ENCODE measurements at places on chromosomes 12 and 14.

- DNase-seq: no peak
These were observed 559.9 kb downstream of the C12orf50 start for GRCh38 chr12:87469295-87469694.

- DNase-seq: no peak
These were observed 25.0 kb downstream of the PDZRN4 start for GRCh38 chr12:41213107-41213506.

GRCh38 chr12:88578276-88579160 is 1.8 kb downstream of the KITLG start:
- no peak for DNase-seq

DNA sequence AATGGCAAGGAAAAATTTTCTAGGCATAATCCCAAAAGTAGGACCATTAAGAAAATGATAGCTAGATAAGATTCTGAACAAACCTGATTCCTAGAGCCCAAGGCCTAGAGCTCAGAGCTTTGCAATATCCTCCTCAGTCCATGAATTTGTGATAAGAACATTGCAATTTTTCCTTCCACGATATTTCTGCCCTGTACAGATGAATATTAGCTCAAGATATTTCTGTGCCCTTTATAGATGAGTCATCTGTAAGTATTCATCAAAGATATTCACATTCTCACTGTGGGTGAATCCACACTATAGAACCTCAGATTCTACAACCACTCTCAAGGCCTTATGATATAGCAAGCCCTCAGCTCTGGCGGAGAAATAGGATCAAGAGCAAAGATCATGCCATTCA is 37.5 kb downstream of the EAPP start:
- DNase-seq: no peak

- DNase-seq: no peak
These were observed 219.7 kb downstream of the TMEM121 start for GRCh38 chr14:105746124-105746514.

DNA sequence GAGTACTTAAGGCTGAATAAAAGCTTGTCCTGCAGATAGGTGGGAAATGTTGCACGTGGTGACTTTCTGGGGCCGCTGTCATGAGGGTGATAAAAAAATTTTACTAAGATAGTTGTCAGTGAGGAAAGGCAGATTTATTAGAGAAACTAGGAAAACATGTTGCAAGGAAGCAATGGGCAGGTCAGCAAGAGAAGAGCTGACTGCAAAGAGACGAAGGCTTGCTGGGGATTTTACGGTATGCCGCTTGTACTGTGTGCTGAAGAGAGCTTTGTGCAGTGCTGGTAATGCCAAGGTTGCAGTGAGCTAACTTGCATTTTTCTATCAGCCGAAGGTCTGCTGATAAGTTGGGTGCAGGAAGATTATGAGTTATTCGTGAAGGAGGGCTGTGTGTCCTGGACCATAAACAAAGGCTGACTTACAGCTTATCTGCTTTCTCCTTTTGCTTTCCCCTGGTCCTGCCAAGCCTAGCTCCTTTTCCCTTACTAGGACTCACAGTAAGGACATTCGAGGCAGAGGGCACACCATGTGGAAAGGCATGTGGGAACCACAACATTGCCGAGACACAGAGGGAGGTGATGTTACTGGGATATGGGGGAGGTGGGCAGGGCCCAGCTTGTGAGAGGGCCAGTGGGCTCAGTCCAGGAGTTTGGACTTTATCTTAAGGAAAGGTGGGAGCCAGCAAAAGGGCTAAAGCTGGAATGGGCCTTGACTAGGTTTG is 7.4 kb upstream of the CCDC88C start:
- DNase-seq: no peak

DNA sequence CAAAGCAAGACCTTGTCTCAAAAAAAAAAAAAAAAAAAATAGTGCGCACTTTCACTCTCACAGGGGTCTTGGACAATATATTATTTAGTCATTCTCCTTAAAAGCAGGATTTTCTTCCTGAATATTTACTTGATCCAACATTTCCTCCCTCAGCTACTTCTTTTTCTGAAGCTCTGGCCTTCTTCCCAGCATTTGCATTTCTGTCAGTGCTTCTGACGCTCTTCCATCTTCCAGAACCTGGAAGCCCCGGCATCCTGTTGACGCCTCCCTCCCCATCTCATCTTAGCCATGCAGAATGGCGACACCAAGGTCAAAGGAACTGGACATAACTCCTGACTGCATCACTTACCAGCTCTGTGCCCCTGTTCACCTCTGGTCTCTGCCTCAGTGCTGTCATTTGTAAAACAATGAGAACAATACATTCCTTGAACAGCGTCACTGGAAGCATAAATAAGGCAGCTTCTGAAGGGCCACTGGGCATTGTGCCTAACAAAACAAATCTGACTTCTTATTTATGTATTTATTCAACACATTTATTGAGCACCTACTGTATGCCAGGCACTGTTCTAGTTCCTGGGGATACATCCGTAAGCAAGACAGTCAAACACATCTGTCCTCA is 90.9 kb upstream of the MDM1 start:
- no peak for DNase-seq

DNA sequence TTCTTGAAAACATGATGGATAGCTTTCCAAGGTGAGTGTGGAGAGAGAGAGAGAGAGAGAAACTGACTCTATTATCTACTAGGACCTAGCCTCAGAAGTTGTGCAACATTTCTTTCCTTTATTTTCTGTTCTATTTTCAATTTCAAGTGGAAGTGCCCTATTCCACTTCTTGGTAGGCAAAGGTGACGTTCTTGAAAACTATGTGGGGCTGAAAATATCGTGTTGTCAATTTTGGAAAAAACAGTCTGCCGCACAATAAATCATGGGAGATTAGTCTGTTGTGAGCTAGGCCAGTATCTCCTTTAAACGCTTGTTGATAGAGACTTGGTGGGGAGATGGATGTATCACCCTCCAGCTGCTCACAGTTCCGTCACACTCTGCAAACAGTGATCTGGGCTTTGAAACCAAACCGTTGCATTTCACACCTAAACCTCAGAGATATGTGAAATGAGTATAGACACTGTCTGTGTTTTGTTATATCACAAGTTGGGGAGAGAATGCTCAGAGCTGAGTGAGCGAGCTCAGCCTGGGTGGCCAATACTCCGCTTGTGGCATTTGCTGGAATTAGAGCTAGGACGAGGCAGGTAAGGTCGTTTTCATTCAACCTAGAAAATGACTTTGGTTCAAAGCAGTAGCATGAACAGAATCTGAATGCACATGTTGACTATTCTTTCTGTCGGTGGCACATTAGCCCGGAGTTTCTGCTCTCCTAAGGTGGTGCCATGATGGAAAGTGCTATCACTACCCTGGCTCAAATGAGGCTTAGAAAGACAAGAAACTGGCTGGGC is 75.1 kb upstream of the ST8SIA1 start:
- DNase-seq: peak; percentile 92

GRCh38 chr14:72000907-72001306 is 68.7 kb downstream of the RGS6 start:
- DNase-seq: no peak

DNA sequence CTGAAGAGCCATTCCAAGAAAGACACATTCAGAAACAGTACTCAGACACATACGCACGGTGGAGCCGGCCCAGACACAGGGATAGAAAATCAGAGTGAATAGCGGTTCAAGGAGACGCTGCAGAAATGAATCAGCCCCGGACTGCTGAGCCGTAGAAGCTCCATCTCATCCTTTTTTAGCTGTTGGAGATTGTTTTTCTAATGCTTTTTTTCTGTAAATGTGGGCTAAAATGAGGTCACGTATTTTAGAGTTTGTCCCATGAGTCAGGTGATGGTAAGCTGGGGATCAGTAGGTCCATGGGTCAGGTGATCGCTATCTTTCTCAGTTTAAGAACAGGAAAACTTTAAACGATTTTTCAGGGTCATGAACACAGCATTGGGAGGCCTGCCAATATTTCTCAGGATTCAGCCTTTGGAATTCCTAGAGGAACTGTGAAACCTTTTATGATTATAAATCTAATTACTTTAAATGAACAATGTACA is 202.4 kb downstream of the ITPR2 start:
- no peak for DNase-seq

DNA sequence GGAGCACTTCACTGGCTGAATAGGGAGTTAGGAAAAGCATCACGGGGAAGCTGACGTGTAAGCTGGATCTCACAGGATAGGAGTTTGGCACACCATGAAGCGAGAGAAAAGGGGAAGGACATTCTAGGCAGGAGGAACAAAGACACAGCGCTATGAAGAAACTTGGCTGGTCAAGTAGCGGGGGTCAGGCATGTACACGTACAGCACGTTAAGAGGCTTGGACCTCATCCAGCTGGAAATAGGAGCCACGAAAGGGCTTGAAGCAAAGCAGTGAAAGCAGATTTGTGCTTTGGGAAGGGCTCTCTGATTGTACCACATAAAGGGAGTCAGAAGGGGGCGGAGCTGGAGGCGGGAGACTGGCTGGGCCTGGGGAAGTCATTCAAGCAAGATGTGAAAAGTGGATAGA is 19.6 kb upstream of the GALNT8 start:
- DNase-seq: no peak

DNA sequence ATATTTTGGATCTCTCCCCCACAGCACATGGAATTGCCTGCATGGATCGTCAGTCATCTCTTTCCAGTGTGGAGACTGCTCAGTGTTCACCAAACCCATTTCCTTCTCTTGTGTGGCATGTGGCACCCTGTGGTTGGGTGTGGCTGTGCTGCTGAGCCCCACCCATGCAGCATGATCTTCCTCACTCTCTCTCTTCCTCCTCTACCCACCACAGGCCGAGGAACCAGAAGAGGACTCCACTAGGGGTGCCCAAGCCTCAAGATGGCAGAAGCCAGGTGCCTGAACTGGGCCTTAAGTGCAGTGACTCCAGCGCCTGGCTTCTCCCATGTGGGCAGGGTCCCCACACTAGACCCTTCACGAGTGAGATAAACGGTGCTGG is 66.8 kb upstream of the GPR68 start:
- DNase-seq: peak; percentile 80

DNA sequence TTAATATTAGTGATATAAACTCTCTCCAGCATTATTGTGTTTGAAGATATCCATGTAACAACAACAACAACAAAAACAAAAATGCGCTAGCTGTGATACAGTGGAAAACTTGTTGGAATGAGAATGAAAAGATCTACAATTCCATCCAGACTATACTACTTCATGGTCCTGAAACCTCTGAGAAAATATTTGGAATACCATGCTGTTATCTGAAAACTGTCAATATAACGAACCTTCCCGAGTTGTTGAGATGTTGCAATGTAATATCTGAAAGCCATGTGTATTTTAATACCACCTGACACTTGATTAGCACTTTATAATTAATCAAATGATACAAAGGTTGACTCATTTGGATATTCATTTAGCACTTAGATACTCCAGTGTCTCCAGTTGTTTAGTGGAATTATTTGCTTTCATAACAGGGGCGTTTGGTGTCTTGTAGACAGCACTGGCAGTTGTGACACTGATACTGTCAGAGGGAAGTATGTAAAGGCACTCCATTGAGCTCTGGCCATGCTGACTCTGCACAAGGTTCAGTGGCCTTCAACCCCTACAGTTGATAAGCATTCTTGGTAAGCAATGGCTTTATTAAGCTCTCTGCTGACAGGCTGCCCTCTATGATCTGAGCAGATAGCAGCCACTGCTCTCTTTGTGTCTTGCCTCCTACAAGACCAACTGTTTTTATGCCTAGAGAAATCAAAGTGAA is 447.1 kb upstream of the SEL1L start:
- DNase-seq: no peak

GRCh38 chr12:132617822-132618682 is 524 bp upstream of the P2RX2 start:
- DNase-seq: no peak

DNA sequence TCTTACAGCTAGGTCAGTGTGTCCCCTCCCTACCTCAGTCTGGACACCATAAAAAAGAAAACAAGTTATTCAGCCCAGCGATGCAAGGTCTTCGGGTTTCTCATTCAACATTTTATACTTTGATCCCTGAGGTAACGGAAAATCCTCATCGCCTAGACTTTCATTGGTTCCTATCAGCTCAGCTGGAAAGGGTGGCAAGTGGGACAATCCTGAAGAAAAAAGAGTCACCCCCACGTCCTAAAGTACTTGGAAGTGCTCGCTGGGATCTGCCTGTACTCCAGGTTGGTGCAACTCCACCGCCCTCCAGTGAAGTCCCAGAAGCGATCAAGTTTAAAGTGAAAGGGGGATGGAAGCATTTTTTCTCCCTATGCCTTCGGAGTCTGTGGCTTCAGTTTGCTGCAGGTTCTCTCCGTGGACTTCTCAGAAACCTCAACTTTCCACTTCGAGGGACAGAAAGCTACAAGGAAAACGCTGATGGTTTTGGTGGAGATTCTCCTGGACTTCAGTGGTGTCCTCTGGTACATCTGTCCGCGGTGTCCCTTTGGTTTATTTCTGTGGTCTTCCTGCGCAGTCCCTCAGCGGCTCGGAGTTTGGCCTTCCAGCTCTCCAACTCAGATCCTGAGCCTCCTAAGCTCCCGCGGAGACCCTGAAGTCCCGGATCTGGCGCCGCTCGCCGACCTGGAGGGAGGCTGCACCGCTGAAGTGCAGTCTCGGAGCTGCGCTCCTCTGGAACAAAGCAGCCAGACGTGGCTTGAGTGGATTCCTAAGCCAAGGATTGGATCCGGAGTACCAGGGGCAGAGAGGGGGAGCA is 1.8 kb upstream of the LRFN5 start:
- DNase-seq: no peak

DNA sequence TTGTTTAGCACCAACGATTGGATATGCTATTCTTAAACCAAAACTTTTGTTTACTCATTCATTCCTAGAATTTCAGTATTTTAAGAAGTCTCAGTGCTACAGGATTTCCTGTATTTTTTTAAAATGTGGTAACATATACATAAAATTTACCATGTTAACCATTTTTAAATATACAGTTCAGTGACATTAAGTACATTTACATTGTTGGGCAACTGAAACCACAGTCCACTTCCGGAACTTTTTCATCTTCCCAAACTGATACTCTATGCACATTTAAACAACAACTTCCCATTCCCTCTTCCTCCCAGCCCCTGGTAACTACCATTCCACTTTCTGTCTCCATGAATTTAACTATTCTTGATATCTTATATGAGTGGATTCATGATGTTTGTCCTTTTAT is 30.3 kb downstream of the PDE3A start:
- DNase-seq: no peak

DNA sequence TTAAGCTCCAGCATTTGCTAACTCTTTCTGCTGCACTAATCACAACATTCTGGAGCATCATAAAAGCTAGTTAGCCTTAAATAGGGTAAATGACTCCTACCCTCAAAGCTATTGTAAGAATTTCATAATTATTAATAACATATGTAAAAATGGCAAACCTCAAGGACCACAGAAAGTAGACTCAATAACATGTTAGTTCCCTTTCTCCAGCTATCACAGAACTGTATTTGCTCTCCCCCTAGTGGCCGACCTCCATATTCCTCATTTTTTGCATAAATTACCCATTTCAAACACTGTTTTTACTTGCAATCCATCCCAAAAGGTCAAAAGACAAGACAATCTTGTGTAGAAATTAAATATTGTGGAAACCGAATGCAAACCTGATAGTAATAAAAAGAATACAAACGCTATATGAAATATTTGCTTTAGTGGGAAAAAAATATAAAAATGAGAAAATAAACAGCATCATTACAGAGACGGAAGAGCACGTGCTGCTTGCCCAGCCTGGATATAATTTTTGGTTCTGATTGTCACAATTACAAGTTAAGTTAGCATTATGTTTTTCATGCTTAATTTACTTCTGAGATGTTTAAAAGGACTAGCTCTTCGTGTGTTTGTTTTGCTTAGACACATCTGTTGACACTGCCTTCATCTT is 97.9 kb downstream of the RERGL start:
- peak; percentile 1 for DNase-seq

GRCh38 chr14:55910601-55911243 is 207.5 kb upstream of the PELI2 start:
- no peak for DNase-seq
